ENCODE measurements at places on chromosomes 3 and 15.

DNA sequence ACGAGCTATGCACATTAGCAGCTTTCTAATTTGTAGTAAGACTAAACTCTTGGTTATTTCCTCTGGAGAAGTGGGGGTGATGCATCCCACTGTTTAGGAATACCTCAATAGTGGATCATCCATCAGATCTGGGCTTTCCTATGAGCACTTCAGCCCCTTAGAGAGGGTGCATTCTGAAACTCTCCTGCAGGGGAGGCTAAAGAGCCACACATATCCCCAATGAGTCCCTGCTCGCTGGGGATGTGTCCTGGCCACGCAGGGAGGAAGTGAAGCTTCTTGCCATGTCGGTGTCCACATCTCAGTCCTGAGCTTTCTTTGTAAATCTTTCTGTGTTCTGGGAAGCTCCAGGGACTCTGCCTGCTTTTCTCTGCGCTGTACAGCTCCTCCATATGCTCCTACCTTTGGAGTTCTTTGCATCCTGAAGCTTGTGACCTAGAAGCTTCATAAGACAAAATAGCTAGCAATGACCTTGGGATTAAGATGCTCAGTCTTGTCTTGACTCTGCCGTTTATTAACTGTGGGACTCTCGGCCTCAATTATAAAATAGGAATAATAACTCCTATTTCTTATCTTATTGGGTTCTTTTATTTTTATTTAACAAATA, 28.3 kb upstream of the MASP1 start:
- DNase-seq, result peak; percentile 72

DNA sequence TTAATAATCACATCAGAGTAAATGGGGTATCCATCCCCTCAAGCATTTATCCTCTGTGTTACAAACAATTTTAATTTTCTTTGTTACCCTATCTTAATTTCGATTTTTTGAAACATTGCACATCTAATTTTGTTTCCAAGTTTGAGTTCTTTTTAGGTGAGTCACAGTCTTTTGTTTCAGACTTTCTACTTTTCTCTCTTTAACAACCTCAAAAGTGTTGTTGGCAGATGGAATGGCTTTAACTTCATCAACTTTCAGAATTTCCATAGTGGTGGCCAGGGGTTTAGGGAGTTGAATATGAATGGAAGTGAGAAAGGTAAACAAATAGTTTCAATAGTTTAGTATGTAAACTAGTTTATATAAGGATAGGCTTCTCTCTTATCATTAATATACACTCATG, 223.0 kb upstream of the MLF1 start:
- no peak for DNase-seq

DNA sequence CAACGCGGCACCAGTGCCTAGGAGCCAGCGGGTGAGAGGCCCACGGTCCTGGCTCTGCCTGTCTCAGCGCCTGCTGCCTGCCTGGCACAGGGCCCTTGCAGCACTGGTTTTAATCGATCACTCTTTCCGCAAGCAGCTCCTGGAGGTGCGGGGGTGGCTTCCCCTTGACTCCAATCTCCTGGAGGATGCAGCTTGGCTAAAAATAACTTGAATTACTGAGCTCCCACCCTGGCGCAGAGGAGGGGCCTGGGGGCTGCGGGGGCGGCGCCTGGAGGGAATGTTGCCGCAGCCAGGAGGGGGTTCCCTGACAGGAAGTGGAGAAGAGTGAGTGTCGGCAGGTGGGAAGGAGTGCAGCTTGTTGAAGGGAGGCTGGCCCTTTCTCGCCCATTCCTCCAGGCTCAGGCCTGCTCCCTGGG, 9.9 kb upstream of the RPL29 start:
- DNase-seq, result no peak

DNA sequence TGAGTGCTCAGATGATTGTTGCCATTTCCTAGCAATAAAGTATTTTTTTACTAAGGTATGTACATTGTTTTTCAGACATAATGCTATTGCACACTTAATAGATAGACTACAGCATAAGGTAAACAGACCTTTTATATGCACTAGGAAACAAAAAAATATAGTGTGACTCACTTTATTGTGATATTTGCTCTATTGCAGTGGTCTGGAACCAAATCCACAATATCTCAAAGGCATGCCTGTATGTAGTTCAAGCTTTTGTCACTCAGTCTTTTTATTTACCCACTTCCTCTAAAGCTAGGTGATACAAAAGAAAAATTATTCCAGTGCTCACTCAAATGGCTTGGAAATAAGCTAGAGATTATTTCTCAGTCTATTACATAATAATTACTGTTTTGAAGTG, 209.9 kb upstream of the VEPH1 start:
- no peak for DNase-seq

GRCh38 chr3:160697637-160698380, 20.8 kb downstream of the ARL14 start:
- DNase-seq, result no peak

GRCh38 chr15:89910891-89911626, 1.7 kb downstream of the ARPIN start:
- DNase-seq, result no peak
